Transverse colon (tissue), 4 donors: ENCODE measurements at places on chromosomes 12 and 14.
A peak's percentile ranks its signal among the peaks of the same experiment; 100 is the strongest.

DNA sequence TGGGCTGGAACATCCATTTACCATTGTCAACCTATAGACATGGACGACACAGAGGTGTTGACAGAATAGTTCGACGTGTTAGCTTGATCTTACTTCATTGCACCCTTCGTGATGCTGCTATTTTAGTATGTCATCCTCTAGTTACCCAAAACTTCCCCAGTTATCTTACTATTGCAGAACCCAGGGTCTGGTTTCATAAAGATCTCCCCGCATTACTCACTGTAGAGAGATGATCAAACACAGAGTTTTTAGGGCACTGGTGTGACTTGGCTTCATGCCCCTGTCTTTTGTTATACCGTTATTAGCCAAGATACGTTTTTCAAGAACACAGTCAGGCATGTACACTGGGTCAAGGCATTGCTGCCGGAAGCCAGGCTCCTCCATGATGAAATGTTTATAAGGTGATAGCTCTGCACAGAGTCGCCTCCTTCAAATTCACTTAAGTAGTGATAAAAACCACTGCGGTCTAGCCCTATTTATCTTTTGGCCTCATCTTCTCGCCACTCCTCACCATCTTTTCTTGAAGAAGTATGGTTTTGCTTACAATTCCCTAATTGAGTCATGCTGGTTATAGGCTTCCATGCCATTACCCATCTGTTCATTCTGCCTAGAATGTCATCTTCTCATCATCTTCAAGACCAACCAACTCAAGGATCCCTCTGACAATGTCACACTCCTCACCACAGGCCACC is 1127.9 kb downstream of the VRK1 start:
- DNase-seq: no peak

GRCh38 chr12:122081697-122082221 is 3.2 kb downstream of the MLXIP start:
- DNase-seq: peak; percentile 60

DNA sequence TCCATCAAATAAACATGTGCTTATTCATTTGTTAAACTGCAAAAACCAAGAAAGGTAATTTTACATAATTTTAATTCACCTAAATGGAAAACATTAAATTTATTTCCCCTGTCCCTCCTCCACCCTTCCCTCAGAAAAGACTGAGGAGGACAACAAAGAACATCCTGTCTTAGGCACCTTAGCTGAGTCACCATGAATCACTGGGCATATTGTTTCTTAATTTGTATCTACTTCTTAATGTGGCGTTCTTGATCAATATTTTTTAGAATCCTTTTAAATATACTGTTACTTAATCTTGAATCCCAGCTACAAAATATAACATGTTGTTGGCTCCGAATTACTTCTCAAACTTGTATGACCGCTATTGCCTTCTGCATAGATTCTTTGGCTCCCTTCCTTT is 23.5 kb downstream of the SIX6 start:
- DNase-seq: no peak

GRCh38 chr12:13255792-13256691 is 59.5 kb downstream of the EMP1 start:
- peak; percentile 94 for DNase-seq

GRCh38 chr12:120598674-120599463 is 17.7 kb upstream of the POP5 start:
- DNase-seq: no peak

GRCh38 chr12:106732890-106733289 is 41.6 kb upstream of the RIC8B start:
- DNase-seq: no peak
